Spleen (tissue), 13 donors: ENCODE measurements at places on chromosomes 4 and X. TPM values are rescaled to one million over a fixed set of nuclear protein-coding genes. Genes with fewer than 3 reads are reported as not detected.

Gene FAM47E
- 2.0 TPM for total RNA-seq

Gene CCDC110
- 1.2 TPM for total RNA-seq

Gene RAB41
- total RNA-seq = not detected

Gene NSUN7
- 1.1 TPM for total RNA-seq

DNA sequence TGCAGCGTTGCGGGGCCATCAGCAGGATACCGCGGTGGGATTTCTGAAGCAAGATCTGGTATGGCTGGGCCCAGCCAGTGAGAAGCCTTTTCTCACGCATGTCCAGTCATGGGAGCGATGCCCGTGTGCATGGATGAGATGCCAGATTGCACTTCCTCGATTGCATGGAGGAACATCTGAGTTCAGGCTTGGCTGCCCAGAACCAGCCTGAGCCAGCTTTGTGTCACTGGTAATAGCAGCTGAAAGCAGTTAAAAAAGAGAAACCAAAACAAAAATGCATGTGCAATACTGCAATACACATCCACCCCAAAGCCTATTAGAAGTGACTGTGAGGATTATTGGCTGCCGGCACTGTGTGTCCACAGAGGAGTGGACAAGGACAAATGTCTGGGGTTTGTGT lies 59.3 kb downstream of the PSAPL1 start:
- no peak for DNase-seq

DNA sequence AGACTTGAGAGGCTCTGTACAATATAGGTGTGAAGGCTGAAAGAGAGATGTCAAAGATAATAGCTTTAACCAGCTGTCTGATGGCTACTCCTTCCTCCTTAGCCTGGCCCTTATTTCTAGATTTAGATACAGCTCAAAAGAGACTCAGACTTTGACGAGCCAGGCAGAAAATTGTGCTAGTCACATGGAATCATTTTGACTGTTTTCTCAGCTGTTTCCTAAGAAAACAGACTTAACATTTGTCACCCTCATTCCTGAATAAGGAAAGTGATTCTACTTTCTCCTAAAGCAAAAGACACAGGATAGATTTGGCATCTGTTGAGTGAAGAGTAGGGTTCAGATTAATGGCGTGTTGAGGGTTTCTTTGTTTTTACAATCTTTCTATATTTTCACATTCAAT lies 340.7 kb downstream of the DHX15 start:
- DNase-seq = no peak

DNA sequence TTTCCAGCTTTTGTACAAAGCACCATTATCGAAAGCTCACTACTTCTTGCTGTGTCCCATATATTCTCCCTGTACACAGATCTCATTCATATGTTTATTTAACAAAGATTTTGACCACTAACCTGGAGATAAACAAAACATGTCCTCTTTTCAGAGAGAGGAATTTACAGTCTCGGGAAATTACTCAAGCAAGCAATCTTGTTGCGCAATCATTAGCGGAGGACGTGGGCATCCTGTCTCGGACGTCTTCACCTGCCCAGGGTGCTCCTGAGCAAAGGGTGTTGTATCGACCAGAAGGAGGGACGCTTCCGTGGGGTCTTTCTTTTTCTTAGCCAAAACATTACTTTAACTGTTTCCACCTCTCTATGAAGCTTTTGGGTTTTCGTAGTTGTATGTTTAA lies 66.5 kb upstream of the CLCN4 start:
- no peak for DNase-seq

DNA sequence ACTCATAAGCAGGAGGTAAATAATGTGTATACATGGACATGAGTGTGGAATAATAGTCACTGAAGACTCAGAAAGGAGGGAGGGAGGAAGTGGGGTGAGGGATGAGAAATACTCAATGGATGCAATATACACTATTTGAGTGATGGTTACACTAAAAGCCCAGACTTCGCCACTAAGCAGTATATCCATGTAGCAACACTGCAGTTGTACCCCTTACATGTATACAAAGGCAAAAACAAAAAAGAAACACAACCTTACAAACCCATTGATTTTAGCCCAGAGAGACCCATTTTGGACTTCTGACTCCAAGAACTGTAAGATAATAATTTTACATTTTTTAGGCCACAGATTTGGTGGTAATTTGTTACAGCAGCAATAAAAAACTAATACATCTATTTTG lies 51.5 kb downstream of the VMA21 start:
- DNase-seq = no peak

GRCh38 chr4:7786517-7786916 lies 153.1 kb downstream of the AFAP1 start:
- DNase-seq = peak; percentile 24

DNA sequence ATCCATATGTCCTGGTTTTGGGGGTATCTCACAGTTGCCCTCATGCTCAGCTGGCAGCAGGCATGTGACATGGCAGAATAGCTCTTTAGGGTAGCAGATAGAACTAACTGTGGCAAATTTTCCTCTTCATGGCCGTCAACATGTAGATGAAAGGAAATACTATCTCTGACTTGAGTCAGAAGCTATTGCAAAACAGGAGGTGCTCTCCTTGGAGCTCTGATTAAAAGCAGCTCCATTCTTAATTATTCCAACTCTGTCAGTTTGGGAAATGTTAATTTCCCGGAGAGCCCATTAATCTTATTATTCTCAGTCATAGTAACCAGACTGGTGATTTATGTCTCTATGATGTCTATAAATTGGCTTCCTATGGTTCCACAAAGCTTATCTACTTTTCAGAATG lies 18.2 kb downstream of the IL13RA1 start:
- no peak for DNase-seq

- DNase-seq = peak; percentile 54
Measured at GRCh38 chr4:5462254-5462835, 246.0 kb downstream of the EVC2 start.

DNA sequence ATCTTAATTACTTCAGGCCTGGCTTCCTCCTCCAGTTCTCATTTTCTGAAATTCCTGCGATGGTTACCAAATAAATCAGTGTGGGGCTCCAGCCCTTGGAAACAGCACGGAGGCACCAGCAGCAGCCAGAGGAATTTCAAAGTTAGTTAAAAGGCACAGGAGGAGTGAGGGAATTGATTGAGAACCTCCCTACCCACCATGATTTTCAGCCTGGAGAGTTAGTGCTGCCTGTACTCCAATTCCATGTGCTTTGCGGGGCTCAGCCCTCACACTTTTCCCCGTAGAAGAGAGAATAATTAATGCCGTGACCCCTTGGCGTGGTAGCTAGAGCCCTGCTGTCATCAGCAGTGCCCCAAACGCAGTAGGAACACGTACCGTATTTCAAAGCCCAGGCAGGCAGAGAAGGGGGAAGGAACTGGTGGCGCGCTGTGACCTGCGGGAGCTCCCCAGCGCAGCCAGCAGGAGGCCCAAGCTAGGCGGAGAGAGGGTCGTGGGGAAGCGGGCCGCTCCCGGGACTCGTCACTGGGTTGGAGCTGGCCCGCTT lies 84.0 kb upstream of the IGFBP7 start:
- no peak for DNase-seq

- DNase-seq = no peak
Measured at GRCh38 chr4:31366041-31366440, 645.9 kb downstream of the PCDH7 start.

GRCh38 chrX:80602036-80602860 lies 182.0 kb downstream of the TENT5D start:
- DNase-seq = no peak

- DNase-seq = no peak
Measured at GRCh38 chr4:41305476-41305875, 48.7 kb downstream of the UCHL1 start.

GRCh38 chrX:94743478-94743877 lies 1069.5 kb downstream of the FAM133A start:
- DNase-seq = no peak

DNA sequence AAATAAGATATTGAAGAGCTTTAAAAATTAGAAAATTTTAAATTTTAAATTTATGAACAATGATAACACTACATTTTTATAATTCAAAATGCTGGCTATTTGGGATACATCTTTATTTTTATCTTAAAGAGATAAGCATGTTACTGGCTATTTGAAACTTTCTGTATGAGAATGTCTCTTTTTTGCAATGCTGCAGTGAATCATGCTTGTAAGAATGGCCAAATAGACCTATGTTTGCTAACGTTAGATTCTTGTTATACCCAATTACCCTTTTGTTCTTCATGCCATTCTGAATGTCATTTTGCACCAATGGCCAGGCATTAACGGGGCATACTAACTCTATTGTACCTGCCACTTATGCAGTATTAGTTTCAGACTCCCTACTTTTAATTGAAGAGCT lies 49.5 kb downstream of the SLIT2 start:
- no peak for DNase-seq

DNA sequence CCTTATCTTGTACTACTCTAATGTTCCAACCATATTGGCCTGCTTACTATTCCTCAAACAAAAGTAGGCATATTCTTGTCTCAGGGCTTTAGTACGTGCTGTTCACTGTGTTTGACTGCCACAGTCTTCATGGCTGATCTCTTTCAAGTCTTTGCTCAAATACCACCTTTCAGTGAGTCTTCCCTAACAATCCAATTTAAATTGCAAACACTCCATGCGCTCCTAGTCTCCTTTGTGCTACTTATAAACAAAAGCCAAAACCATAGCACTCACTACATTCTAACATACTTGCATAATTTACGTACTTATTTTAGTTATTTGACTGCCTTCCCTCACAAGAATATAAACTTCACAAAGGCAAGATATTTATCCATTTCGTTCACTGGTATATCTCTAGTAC lies 1.7 kb upstream of the ART3 start:
- no peak for DNase-seq

DNA sequence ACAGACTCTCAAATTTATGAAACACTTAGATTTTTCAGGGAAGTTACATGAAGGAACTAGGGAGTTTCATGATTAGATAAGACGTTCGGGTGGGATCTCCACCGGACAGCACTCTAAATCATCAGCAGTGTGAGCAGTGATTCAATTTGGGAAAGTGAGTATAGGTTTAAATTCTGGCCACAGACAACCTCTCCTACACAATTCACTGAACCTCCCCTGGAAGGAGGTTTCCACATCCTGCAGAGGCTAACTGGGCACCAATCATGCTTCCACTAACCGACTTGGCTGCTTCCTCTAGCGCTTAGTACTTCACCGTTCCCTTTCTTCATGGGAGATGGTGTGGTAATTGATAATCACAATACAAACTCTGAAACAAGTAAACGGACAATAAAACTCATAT lies 5.6 kb downstream of the CXCL9 start:
- DNase-seq = no peak

DNA sequence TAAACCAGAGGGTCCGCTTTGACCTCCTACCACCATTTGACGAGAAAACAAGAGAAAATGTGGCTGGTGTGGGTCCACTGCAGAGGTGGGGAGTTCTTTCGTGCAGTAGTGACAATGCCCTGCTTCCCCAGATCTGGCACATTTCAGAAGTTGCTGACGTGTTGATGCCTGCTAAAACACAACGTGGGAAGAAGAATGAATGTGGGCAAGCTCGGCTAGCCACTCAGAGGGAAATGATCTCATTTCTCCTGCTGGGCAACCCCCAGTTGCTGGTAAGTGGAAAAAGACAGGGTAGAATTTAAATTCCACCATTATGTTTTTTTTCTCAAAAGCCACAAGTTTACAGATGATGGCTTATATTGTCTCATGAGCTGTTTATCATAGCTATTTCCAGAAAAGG lies 77.9 kb downstream of the LUZP4 start:
- no peak for DNase-seq

DNA sequence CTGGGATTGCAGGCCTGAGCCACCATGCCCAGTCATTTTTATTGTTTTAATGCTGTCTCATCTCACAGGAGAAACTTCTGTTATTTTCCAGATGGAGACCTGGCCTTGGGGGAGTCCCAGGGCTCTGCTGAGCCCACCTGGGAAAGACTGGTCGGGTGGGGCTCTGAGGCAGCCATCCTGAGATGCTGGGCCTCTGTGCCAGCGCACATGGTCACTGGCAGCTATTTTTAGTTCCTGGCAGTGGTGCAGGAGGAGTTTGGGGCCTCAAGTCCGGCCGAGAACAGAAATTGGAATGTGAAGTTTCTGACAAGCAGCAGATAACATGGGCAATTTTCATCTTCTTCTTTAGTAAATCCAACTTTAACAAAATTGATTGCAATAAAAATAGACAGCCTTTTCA lies 44.5 kb downstream of the SORCS2 start:
- DNase-seq = no peak

DNA sequence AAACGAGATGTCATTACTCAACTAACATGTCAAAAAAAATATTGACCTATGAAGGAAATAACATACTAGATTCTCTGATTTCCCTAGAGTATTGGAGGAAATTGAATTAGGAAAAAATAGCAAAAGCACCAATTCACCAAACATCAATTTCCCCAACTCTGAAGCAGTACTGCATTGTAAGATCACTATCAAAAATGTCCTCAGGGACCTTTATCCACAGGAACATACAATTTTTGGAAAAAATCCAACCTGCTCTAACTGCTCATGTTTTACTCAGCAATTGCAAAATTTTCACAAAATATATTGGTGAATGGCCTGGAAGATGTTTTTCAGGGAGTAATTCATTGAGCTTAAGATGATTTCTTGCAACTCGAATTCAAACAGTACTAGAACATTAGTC lies 239.0 kb upstream of the GIMD1 start:
- no peak for DNase-seq

DNA sequence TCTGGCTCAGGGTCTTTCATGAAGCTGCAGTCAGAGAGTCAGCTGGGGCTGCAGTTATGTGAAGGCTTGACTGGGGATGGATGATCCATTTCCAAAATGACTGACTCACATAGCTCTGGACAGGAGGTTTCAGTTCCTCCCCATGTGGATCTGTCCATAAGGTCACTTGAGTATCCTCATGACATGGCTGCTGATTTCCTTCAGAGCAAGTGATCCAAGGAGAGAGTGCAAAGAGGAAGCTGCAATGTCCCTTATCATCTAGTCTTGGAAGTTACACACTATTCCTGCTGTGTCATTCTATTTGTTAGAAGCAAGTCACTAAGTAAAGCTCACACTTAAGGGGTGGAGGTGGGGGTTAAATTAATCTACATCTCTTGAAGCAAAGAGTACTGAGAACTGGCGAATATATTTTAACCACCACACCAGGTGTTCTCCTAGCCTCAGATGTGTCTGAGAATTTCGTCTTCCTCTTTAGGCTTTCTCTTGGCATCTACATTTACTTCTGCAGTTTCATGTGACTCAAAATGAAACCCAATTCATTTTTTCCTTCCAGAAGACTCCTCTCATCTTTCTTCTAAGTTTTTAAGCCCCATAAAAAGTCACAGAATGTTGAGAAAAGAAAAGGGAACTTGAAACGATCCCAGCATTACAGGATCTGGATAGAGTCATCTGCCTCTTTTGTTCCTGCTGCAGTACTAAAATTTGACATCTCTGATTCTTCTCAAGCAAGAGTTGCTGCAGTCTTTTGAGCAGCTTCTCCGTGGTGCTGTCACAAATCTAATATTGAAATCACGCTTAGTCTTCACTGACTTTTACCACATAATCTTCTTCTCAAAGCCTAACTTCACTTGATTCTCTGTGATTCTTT lies 3.8 kb upstream of the GRPR start:
- no peak for DNase-seq

GRCh38 chrX:142831961-142832530 lies 193.7 kb upstream of the SPANXN4 start:
- DNase-seq = no peak

GRCh38 chr4:23750125-23750524 lies 139.7 kb downstream of the PPARGC1A start:
- DNase-seq = no peak

- DNase-seq = no peak
Measured at GRCh38 chr4:35300996-35301774, 943.1 kb downstream of the ARAP2 start.

- DNase-seq = no peak
Measured at GRCh38 chrX:111445485-111445884, 33.5 kb upstream of the DCX start.
